Colonic mucosa (tissue), 4 donors: ENCODE measurements at places on chromosomes 4 and X.

- peaks cover 4% of the 10 kb centered on the region for H3K27me3 ChIP-seq
- no peaks in the 10 kb centered on the region for H3K36me3 ChIP-seq
- H3K4me3 ChIP-seq = peak overlapping the region; percentile 40
- peak; percentile 41 for DNase-seq
- H3K4me1 ChIP-seq = no peaks in the 10 kb centered on the region
Measured at GRCh38 chrX:16882169-16882568, 12.0 kb upstream of the RBBP7 start.

DNA sequence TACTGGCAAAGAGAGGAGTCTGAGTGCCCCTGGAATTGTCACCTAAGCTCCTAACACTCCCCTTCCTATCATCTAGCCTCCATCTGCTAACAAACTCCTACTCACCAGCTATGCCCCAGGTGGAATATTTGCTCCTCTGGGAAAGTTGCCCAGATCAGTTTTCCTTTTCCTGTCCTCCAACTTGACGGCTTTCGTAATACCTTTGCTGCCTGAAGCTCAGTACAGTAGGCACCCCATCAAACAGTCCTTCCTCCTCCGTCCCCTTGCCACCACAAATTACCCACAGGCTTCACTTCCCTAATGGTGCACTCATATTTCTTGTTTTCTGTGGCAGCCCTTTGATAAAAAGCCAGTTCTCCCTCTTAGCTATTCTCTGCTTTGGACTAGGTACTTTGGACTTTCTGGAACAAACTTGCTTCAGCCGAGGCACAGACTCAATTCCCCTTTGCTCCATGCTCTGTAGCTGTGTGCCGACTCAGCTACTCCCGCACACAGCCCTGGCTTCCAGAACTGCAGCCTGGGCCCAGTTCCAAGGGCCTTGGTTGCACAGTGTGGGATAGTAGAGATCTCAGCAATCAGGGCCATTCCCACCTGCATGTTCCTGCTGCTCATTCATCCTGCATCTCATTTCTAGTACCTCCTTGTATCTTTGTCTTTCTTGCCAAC is 605.1 kb downstream of the BCOR start:
- H3K4me3 ChIP-seq = no peak overlapping the region
- H3K27me3 ChIP-seq = no peaks in the 10 kb centered on the region
- no peaks in the 10 kb centered on the region for H3K4me1 ChIP-seq
- DNase-seq = no peak

- H3K27ac ChIP-seq = no peak overlapping the region
- no peaks in the 10 kb centered on the region for H3K4me1 ChIP-seq
- H3K27me3 ChIP-seq = no peaks in the 10 kb centered on the region
- DNase-seq = no peak
- H3K4me3 ChIP-seq = no peak overlapping the region
Measured at GRCh38 chr4:62196338-62196737, 996.2 kb downstream of the ADGRL3 start.

GRCh38 chr4:164384416-164384815 is 369.5 kb upstream of the SMIM31 start:
- H3K27me3 ChIP-seq = no peaks in the 10 kb centered on the region
- H3K27ac ChIP-seq = no peak overlapping the region
- H3K36me3 ChIP-seq = no peaks in the 10 kb centered on the region
- no peak overlapping the region for H3K4me3 ChIP-seq
- H3K4me1 ChIP-seq = no peaks in the 10 kb centered on the region

GRCh38 chrX:118350221-118350620 is 4.3 kb downstream of the WDR44 start:
- no peak for DNase-seq
- no peaks in the 10 kb centered on the region for H3K36me3 ChIP-seq
- H3K4me1 ChIP-seq = no peaks in the 10 kb centered on the region
- no peaks in the 10 kb centered on the region for H3K27me3 ChIP-seq
- H3K4me3 ChIP-seq = no peak overlapping the region
